Glomerular endothelial cell (primary cell): ENCODE measurements at places on chromosomes 6 and 20. TPM values are rescaled to one million over a fixed set of nuclear protein-coding genes. Genes with fewer than 3 reads are reported as not detected.

DNA sequence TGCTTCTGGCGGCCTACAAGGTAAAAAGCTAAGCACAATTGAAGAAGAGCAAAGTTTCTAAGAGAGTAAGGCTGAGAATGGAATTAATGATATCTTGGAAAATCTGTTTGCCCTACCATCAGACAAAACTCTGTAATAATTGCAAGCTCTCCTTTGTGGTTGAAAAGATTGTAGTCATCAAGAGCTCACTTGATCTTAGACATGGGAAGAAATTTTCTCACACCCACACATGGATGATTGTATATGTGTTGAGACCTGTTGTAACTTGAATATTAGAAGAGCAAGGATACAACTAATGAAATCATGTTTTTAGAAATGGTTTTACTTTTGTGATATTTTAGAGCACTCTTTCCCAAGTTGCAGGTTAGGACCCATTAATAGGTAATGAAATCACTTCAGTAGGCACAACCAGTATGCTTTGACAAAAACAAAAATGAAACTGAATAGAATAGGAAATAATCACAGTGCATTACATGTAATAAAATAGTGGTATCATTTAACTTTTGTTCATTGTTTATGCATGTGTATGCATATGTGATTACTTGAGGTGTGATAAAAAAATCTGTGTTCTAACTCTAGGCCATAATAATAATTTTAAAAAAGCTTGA, 14.0 kb downstream of the DCBLD1 start:
- DNase-seq, result no peak

- no peak for DNase-seq
Observed at GRCh38 chr6:98526465-98526864, 307.9 kb upstream of the POU3F2 start.

DNA sequence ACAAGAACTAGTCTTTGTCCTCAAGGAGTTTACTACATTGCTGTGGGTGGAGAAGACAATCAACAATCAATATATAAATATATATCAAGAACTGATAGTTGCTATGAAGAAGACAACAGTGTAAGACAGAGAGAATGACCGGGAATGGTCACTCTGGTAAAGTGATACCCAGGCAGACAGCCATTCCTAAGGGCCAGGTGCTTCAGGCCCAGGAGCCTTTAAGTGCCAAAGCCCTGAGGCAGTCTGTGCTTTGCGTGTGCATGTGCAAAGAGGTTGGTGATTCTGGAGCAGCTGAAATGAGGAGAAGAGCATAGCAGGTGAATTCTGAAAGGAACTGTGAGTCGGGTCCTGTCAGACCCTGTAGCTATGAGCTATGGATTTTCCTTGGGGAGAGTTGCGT, 154.2 kb downstream of the DOK5 start:
- no peak for DNase-seq

DNA sequence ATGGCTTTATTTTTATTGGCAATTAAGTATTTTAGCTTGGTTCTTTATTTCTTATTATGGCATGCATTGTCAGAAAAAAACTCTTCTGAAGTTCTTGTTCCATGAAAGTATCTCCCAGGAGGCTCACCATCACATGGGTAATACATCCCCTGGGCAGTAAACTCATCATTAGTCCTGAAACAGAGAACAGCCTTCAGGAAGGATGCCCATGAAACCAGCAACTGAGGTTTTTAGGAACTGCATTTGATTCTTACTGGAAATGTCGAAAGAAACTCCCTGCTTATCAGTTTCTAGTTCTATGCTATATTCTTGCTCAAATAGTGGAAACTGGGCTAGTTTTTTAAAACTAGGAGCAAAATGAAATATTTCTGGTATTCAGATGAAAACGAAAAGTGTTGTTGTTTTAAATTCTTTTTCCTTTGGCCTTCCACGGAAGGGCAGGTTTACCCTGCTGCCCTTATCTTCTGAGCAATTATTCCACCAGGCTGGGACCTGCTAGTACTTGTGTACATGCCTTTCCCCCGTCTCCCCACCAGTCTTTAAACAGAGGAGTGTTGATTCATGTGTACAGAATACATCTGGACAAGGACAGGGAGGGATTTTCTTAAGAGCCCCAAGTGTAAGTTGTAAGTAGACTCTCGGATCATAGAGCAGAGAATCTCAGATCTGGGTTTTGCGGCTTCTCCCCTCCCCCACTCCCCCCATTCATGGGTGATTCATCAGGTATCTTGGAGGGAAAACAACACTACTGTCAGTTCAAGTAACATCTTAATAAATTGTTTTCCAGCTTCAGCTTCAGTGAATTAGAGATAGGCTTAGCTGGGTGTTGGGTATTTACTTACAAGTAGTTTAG, 81.5 kb downstream of the RTN4IP1 start:
- DNase-seq, result no peak

GRCh38 chr20:20366551-20366875, 1.4 kb upstream of the INSM1 start:
- DNase-seq, result no peak

DNA sequence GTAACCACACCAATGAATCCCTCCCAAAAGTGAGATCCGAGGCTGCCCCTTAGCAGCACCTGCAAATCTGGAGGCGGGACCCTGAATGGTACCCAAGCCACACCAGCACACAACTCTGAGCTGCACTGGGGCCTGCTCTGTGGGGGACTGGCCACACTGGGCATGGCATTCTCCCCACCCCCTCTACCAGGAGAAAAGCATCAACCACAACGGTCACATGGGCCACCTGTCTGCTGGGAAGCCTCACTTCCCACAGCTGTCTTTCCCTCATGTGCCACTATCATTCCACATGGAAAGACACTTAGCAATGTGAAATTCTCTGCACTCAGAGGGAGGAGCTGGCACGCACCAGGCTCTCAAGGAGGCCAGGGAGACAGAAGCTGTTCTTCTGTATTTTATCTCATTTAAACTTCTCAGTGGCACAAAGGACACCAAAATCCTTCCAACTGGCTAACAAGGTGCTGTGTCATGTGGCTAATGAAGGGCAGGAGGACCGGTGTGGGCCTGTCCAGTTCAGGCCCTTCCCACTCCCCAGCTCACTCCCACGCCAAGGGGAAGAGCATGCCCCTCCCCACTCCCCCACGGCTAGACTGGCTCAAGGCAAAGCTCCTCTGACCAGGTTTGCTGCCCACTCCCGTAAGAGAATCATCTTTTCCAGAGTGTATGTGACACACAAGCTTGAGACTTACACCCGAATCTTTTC, 19.0 kb downstream of the YTHDF1 start:
- DNase-seq, result no peak

DNA sequence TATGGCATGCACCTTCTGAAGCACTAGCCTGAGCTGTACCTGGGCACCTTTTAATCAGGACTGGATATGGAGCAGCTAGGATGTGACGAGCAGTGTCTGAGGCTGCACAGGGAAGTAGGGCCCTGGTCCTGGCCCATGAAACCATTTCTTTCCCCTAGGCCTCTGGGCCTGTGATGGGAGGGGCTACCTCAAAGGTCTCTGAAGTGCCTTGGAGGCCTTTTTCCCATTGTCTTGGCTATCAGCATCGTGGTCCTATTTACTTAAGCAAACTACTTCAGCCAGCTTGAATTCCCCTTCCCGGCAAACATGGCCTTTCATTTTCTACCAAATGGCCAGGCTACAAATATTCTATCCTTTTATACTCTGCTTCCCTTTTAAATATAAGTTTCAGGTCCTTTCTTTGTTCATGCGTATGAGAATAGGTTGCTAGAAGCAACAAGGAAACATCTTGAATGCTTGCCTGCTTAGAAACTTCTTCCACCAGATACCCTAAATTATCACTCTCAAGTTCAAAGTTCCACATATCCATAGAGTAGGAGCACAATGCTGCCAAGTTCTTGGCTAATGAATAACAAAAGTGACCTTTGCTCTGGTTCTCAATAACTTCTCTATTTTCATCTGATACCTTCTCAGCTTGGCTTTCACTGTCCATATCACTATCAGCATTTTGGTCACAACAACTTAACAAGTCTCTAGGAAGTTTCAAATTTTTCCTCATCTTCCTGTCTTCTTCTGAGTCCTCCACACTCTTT, 673.1 kb downstream of the HTR1B start:
- no peak for DNase-seq

- peak; percentile 51 for DNase-seq
Observed at GRCh38 chr6:125469915-125470314, 168.1 kb upstream of the HDDC2 start.

GRCh38 chr6:14109411-14109826, 8.2 kb upstream of the CD83 start:
- no peak for DNase-seq

GRCh38 chr6:25731721-25732120, 22.8 kb upstream of the SLC17A4 start:
- DNase-seq, result no peak

- no peak for DNase-seq
Observed at GRCh38 chr6:11166948-11167347, 55.4 kb upstream of the ERVFRD-1 start.

- DNase-seq, result peak; percentile 10
Observed at GRCh38 chr6:71333697-71334096, 45.1 kb downstream of the OGFRL1 start.

- DNase-seq, result no peak
Observed at GRCh38 chr6:33904747-33905065, 100.9 kb upstream of the MLN start.

GRCh38 chr6:118668761-118669385, 17.5 kb upstream of the CEP85L start:
- no peak for DNase-seq

- DNase-seq, result no peak
Observed at GRCh38 chr20:47863981-47864380, 78.7 kb upstream of the SULF2 start.

DNA sequence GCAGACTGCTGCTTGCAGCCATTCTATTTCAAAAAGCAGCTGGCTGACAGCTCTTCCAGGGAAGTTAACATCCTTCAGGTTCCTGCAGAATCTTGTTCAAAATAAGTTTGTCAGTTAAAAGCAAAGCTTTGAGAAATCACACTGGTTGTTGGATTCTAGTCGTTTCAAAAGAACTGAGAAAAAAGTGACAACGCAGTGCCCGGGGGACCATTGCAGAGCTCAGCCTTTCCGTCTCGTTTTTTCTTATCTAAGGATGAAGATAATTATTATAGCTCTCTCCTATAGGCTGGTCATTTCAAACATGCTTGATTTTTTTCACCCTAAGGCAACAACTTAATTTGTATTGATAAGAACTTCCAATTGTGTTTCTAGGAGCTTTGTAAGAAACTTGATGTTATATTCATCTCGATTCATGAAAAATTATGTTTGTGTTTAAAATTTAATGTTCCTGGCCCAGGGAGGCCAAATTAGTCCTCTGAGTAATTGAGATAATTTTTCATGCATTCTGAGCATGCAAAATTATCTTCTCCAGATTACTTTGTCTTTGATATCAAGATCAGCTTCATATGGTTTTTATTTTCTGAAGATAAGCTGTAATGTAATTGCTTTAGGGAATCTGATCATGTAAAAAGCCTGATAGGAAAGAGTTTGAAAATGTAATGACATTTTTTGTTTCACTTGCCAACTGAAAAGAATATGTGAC, 58.4 kb downstream of the SNAP25 start:
- DNase-seq, result no peak

GRCh38 chr6:161079566-161080262, 88.1 kb downstream of the MAP3K4 start:
- DNase-seq, result no peak

DNA sequence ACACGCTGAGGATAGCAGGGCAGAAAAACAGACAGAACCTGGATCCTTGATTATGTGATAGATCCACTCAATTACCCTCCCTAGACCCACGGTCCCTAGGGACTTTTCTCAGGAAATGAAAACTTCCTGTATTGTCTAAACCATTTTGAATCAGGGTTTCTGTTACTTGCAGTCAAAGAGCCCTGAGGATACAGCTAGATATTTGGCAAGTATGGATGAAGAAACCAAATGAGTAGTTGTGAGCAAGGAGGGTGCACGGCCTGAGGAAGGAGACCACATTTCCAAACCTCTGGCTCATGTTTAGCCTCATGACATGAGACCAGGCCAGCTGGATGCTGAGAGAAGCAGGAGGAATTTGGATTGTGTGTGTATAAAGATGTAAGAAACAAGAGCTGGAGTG, 91.6 kb downstream of the MRPL14 start:
- no peak for DNase-seq

DNA sequence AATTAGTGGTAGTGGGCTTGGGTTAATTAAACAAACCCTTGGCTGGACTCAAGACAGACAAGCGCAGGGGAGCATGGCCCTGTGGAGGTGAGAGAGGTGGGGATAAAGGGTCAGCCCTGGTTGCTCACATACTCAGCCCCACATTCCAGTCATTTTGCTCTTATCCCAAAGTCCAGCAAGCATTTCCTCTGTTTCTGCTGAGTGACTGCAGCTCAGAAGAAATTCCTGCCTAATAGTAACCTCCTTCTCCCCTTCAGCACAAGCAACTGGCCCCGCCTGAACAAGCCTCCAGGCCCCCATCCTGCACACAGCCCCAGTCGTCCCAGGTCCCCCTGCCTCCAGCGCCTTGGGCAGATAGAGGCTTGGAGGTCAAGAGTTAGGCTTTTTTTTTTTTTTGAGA, 3.6 kb upstream of the TFEB start:
- no peak for DNase-seq

Gene REM1
- not detected in 2 replicates for total RNA-seq

Gene TUBB2B
- 29.7 and 31.3 TPM in 2 replicates for total RNA-seq

Gene OR12D3
- not detected in 2 replicates for total RNA-seq

Gene FKBP1C
- total RNA-seq, result 0.41 and 0.73 TPM in 2 replicates

Gene SLC22A7
- total RNA-seq, result not detected in 2 replicates

Gene BMP6
- 123 and 150 TPM in 2 replicates for total RNA-seq

Gene BACH2
- 0.87 and 1.2 TPM in 2 replicates for total RNA-seq

Gene CST2
- not detected in 2 replicates for total RNA-seq

Gene MAS1
- total RNA-seq, result not detected in 2 replicates

Gene MRAP2
- 0.23 TPM in 1 of 2 replicates, not detected in the other for total RNA-seq

Gene CALHM5
- total RNA-seq, result 4.8 and 5.5 TPM in 2 replicates

Gene GFRA4
- total RNA-seq, result not detected in 2 replicates

Gene HDDC2
- total RNA-seq, result 14.9 and 20.5 TPM in 2 replicates

Gene LST1
- 0.87 and 0.99 TPM in 2 replicates for total RNA-seq

Gene KCNB1
- total RNA-seq, result not detected in 2 replicates

Gene CRISP3
- total RNA-seq, result not detected in 2 replicates

Gene PI16
- total RNA-seq, result 0.23 TPM in 1 of 2 replicates, not detected in the other
